ENCODE measurements at places on chromosomes 12 and 14. TPM values are rescaled to one million over a fixed set of nuclear protein-coding genes. Genes with fewer than 3 reads are reported as not detected.

The NAB2 gene
- 33.0 TPM for total RNA-seq

The SMCO2 gene
- total RNA-seq, result 1.8 TPM

The GSG1 gene
- not detected for total RNA-seq

The TAS2R13 gene
- total RNA-seq, result 0.38 TPM

The PXMP2 gene
- total RNA-seq, result 15.1 TPM
